ENCODE measurements at places on chromosomes 3 and 15.

DNA sequence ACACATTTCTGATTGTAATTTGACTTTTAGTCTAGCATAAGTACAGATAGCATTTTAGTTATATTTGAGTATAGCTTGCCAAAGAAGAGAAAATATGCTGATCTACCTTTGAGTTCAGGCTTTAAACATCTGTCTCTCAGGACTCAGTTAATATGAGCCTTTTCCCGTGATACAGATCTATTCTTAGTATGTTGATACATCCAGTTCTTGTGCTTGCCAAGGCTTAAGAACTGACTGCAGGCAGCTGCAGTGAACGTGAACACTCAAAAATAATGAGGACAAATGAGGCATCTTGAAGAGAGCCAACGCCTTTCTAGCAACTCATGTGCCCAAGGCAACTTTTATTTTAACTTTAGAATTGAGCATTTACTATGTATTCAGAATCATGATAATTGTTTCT, 325.5 kb downstream of the SI start:
- DNase-seq = no peak

GRCh38 chr3:120160050-120160449, 65.8 kb upstream of the GSK3B start:
- no peak for DNase-seq

DNA sequence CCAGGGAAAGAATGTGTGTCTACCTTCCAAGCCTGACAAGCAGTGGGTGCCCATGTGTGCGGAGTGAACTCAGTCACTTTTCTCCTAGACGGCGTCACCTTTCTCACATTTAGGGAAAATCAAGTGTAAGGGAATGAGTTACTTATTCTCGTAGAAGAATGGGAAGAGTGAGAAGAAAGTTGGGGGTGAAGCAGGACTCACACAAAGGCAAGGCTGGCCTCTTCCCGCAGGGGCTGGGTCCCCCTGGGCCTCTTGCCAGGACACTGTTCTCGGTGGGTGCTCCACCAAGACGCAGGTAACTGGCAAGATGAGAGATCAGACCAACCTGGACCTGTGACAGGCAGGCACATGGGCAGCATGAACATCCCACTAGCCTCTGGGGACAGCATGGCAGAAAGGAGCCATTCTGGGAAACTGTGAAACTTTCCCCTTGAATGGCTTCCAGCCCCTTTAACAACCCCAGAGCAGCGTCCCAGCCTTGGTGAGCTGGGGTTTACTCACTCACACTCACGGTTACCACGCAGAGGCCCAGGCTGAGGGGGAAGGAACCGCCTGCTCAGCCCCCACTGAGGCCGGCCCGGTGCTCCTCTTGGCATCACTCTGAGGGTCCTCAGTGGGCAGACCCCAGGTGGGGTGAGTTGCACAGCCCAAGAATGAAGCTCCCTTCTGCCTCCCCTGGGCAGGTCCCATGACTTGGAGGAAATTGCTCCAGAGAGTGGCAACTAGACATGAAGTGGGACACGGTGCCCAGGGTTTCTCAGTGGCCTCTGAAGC, 15.0 kb upstream of the SRP14 start:
- no peak for DNase-seq

GRCh38 chr15:43550527-43551363, 33.3 kb downstream of the MAP1A start:
- no peak for DNase-seq

GRCh38 chr3:65548848-65549625, 489.7 kb downstream of the MAGI1 start:
- no peak for DNase-seq
